Activated naive CD4-positive, alpha-beta T cell (primary cell): ENCODE measurements at places on chromosomes 6 and 20.

DNA sequence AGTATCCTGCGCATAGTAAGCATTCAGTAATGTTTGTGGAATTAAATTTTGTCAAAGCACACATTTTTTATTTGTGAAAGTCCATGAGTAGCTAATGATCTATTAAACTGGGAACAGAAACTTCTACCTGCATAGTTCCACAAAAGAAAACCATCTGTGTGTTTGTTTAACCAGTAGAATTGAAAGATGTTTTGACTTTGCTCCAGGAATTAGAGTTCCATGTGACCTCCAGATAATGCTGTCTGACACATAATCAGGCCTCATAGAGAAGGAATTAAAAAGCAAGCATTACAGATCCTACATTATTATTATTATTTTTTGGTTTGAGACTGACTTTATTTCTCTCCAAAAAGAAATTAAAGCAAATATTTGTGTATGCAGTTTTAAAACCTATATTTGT is 126.5 kb downstream of the PACRG start:
- no peak for DNase-seq

DNA sequence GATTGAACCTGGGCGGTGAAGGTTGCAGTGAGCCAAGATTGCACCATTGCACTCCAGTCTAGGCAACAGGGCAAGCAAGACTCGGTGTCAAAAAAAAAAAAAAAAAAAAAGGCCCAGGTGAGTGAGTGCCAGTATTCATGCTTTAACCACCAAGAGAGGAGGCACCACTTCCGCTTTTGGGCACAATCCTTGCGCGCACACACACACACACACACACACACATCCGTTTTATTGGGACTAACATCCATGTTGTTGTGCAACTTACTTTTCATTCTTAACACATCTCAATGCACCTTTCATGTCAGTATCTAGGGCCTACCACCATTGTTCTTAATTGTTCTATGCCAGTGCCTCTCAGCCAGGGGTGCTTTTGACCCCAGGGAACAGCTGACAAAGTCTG is 263.0 kb downstream of the CDC5L start:
- DNase-seq: no peak

GRCh38 chr6:116314878-116315277 is 35.1 kb upstream of the TSPYL1 start:
- DNase-seq: no peak

DNA sequence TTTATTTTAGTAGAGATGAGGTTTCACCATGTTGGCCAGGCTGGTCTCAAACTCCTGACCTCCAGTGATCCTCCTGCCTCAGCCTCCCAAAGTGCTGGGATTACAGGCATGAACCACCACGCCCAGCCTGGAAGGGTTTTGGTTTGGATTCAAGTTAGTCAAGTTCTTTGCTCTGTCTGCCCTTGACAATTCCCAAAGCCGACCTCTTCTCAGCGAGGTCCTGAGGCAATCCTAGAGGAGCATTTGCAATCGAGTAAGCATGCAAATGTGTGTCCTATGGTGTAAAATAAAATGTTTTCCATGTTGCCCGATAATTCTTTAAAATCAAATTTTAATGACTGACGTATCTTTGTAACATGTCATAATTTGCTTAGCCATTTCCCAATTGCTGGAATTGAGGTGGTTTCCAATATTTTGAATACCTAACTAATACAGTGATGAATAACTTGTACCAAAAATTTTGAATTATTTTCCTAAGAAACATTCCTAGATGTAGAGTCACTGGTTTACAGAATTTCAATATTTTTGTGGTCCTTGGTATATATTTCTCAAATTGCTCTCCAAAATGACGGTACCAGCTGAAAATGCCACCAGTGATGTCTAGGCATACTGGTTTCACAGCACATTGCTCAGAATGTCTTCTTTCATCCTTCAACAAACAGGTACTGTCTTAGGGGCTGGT is 38.7 kb downstream of the GTF2H5 start:
- DNase-seq: no peak

DNA sequence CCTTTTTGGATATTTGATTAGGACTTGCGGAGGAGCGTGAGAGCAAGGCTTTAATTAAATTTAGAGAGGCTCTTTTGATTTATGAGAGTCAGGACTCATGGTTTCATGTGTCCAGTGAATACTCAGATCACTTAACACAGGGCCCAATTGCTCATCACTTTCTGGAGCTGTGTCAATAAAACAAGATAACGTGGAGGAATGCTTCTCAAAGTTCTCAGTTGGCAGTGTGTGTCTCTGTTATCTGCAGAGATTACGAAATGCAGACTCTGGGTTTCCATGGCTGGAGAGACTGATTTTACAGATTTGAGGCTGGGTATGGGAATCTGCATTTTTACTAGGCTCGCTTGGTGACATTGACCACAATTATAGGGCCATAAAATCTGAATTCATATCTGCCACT is 335.8 kb upstream of the FLRT3 start:
- no peak for DNase-seq

GRCh38 chr6:12950976-12951375 is 234.4 kb downstream of the PHACTR1 start:
- no peak for DNase-seq

DNA sequence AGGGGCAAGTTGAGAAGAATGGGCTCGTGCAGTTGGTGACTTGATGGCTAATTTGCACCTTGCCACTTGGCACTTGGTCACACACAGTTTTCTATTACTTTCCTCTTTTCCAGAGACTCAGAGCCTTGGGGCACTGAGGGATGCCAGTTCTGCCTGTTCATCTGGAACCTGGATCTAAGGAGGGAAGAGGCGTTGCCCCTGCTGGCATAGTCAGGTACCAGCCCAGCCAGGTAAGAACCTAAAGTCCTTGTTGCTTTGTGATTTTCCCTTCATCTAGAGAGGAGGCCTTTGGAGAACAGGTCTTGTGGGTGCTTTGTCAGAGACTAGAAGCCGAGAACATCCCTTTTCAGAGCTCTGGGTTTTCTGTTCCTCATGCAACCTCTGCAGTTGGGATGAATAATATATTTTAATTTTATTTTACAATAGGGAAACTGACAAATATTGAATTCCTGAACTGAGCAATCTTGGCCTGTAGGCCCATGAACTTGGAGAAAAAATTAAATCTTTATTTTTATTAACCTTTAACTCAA is 11.4 kb downstream of the SYTL3 start:
- DNase-seq: no peak

GRCh38 chr20:45336530-45337366 is 11.5 kb downstream of the SDC4 start:
- DNase-seq: no peak

DNA sequence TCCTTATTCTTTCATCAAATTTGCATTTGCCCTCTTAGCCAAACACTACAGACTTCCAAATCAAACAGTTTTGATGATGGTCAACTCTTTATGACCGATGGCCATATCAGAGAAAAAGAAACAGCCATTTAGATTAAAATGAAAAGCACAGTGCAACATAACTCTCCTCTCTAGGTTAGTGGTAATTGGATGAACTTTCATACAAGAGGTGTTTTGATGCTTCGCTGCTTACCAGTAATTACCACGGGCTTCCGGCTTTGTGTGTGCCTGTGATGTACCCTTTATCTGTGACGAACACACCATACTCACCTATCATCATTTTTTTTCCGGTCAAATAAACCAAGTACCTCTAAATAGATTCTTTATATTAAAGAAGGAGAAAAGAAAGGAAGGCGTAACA is 181.8 kb downstream of the FOXA2 start:
- DNase-seq: no peak

DNA sequence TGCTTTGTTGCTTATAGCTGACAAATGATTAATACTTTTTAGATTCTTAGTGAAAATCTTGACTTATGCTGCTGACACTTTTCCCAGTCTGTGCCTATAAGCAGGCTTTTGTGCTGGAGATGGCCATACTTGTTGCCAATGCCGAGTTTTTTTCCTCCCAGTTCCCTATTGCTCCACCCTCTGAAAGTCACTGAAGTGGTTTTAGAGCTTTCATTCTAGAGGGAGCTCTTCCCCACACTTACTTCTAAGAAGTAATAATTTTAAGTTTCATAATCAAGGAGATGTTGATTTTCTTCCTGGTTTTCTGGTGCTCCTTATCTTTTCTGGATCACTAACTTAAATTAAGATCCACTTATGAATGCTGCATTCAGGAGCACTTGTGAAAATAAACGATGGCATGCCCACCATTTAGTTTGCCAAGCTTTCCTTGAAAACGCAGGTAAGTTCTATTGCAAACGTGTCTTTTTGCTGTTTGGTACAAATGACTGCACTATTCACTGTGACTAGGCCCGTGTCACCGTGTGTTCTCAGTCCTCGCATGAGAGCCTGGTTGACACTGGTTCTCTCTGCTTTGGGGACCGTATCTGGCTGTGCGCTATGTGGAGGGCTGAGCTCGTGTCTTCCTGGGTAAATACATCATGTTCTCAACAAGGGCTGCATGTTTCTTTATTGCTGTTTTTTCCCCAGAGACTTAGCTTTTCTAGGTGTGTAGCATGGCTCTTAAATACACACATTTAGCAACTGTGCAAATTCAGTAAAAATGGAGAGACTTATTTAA is 50.2 kb downstream of the GFRA4 start:
- DNase-seq: no peak

DNA sequence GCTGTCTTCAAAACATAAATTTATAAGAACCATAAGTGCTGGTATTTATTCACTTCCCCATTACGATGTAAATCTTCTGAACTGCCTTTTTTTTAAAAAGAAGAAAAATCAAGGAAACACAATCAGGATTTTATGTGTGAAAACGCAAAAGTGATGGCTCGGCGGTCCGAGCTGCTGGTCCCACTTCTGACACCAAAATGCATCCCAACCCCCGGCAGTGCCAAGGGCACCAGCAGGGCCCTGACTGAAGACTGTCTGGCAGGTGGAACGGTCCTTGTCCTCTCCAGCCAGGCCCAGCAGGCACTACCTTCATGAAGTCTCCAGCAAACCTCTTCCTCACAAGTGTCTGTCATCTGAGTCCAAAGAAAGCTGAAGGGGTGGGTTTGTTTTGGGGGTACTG is 41.2 kb downstream of the TBC1D7 start:
- DNase-seq: no peak

GRCh38 chr6:132365281-132365907 is 35.9 kb downstream of the MOXD1 start:
- DNase-seq: no peak

DNA sequence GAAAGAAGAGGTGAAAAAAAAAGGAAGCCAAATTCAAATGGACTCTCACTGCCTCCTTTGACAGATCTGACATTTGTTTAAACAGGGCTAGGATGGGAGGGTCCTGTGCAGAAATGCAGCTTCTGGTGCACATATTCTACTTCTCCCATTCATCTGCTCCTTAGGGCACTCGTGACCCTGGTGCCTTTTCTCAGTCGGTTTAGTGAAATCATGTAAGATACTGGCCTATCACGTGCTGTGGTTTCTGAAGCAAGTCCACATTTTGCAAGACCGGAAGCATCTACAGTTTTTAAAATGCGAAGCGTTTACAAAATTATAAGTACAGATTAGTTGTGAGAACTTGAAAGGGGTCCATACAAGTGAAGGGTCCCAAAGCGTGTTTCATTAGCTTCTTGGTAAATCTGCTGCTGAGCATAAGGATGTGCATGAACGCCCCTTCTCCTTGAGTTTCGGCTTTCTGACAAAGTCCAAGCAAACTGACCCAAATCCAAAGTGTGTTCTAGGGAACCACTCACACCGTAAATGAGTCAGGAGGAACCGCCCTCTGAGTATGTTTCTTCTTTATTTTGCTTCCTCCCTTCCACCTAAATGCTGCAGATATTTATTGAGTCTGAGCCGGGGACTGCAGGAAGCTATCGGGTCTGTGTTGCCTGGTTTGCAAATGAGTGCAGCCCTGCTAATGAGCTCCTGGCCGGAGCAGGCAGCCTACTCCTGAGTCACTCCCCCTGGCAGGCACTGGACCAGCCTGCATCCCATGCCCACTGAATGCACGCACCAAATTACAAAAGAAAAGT is 323.8 kb upstream of the JARID2 start:
- no peak for DNase-seq

GRCh38 chr6:55448451-55448850 is 121.2 kb downstream of the GFRAL start:
- DNase-seq: no peak

DNA sequence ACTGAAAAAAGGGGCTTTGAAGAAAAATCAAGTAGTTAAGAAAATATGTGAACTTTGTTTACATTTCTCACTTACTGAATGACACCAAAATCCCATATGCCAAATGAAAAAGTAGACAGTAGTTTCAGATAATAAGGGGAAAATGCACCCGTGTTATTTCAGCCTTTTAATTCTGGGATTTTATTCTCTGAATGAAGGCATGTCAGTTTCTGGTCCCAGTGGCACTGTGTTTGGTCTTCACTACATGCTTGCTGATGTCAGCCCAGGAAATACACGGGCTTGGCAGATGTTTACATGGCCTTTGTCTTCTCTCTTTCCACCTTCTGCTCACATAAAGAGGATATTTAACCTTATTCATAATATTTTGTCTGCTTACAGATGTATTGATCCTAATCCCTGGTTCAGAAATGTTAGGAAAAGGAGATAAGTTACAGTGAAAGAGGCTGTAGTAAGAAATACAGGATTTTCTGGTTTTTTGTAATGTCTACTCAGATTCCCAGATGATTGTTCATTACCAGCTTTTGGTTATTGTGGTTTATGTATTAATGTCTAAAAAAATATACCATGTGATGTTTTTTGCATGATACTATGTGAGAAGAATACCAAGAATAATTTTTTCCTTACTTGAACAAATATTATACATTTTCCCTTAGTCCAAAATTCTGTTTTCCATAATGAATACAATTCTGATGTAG is 27.7 kb downstream of the DSE start:
- DNase-seq: no peak

DNA sequence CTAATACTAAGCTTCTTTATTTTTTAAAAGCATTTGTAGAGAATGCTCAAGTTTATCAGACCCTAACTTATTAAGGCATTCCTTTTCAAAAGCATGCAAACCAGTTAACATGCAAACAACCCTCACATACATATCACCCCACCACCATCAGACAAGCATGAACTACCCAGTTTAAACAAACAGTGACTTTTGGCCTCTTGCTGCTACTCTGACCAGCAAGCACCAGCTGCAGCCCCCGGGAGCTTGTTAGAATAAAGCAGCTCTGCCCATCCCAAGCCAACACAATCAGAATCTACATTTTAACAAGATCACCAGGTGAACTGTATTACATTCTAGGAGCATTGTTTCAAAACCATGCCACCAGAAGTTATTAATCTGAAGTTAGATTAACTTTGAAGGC is 5.9 kb upstream of the NUP153 start:
- no peak for DNase-seq

GRCh38 chr6:3310051-3310448 is 51.3 kb downstream of the PSMG4 start:
- DNase-seq: no peak

GRCh38 chr6:40295251-40295950 is 291.8 kb downstream of the LRFN2 start:
- DNase-seq: no peak

DNA sequence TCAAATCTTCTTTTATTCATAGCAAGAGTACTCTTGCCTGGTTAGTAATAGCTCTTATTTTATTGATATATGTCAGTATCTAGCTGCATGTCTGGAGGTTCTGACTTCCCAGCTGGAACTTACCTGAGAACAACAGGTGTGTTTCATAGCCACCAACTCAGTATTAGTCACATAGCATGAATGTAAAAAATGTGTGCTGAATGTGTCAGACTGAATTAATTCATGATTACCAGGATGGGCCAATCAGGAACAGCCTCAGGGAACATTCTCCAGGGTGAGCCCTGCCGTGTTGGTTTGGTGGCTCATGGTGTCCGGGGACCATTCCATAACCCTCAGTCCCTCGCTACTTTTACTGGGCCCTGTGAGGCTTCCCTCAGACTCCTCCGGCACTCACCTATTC is 99.7 kb downstream of the TULP4 start:
- DNase-seq: no peak
